ENCODE measurements at places on chromosomes 3 and 15.
A peak's percentile ranks its signal among the peaks of the same experiment; 100 is the strongest.

DNA sequence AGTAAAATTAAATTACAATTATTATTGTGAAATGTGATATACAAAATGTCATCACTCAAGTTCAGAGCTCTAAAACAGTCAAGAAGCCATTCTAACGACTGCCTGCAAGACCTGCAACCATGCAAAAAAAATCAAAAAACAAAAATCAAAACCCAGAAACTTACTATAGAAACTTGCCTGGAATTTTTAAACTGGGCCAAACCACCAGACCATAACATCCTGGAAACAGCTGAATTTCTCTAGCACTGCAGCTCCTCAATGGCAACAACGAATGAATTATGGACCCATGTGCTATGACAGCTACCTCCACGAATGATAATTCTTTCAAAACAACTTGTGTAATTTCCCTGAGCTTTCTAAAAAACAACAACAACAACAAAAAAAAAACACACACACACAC is 130.0 kb upstream of the KCNMB2 start:
- DNase-seq = no peak
- peaks cover 5% of the 10 kb centered on the region for H3K4me1 ChIP-seq
- no peaks in the 10 kb centered on the region for H3K27me3 ChIP-seq
- no peak overlapping the region for H3K4me3 ChIP-seq
- no peak overlapping the region for H3K27ac ChIP-seq

DNA sequence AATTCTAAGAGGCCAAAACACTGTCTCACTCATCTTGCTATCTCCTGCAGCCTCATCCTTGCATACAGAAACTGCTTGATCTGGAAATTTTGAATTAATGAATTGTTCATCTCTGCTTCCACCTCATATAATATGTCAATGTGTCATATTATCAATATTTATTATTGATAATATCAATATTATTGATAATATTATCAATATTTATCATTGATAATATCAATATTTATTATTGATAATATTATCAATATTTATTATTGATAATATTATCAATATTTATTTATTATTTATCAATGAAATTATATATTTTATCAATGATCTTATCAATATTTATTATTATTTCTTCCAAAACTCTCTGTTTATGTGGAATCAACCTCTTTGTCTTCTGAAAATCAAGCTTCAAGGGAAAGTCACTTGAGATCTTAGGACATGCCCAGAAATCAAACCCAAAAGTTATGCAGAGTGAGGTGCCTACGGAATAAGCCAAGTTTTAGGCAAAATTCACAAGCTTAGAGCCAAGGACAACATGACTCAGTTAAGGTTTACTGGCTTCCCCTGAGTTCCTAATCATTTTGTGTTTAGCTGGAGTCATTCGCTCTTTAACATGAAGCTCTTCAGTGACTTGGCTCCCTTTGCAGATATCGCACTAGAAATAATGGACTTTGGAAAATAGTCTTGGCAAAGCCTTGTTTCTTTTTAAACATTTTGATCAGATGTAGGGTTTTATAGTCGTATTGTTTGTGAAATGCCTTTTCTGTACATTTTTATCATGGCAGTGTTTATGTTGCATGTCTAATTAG is 297.1 kb upstream of the RARB start:
- no peaks in the 10 kb centered on the region for H3K27me3 ChIP-seq
- H3K27ac ChIP-seq = no peak overlapping the region
- H3K4me3 ChIP-seq = no peak overlapping the region
- DNase-seq = no peak
- H3K4me1 ChIP-seq = no peaks in the 10 kb centered on the region

GRCh38 chr3:158121295-158121694 is 11.4 kb downstream of the RSRC1 start:
- H3K4me1 ChIP-seq = no peaks in the 10 kb centered on the region
- H3K27me3 ChIP-seq = no peaks in the 10 kb centered on the region
- no peak overlapping the region for H3K27ac ChIP-seq

DNA sequence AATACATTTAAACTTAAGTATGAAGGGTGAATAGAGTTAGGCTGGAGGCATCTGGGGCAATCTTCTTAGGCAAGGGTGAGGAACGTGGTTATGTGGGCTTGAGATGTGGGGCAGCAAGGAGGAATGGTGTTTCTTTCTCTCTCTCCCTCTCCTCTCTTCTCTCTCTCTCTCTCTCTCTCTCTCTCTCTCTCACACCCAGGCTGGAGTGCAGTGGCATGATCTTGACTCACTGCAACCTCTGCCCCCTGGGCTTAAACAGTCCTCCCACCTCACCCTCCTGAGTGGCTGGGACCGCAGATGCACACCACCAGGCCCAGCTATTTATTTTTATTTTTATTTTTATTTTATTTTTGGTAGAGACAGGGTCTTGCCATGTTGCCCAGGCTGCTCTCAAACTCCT is 4.0 kb upstream of the MGA start:
- H3K4me3 ChIP-seq = no peak overlapping the region
- H3K4me1 ChIP-seq = peaks cover 16% of the 10 kb centered on the region
- no peaks in the 10 kb centered on the region for H3K27me3 ChIP-seq
- no peaks in the 10 kb centered on the region for H3K36me3 ChIP-seq
- DNase-seq = no peak

DNA sequence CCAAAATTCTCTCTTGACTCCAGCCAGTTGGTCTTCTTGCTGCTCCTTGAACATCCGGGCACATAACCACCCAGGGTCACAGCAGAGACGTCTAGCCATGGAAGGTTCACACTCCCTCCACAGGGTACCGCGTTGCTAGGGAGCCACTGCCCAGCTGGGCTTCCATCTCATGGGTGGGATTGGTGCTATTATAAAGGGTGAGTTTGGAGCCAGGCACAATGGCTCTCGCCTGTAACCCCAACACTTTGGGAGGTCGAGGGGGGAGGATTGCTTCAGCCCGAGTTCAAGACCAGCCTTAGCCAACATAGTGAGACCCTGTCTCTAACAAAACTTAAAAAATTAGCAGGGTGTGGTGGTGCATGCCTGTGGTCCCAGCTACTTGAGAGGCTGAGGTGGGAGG is 17.5 kb upstream of the SKOR1 start:
- no peak overlapping the region for H3K27ac ChIP-seq
- DNase-seq = no peak
- peaks cover 24% of the 10 kb centered on the region for H3K36me3 ChIP-seq
- H3K4me3 ChIP-seq = no peak overlapping the region

DNA sequence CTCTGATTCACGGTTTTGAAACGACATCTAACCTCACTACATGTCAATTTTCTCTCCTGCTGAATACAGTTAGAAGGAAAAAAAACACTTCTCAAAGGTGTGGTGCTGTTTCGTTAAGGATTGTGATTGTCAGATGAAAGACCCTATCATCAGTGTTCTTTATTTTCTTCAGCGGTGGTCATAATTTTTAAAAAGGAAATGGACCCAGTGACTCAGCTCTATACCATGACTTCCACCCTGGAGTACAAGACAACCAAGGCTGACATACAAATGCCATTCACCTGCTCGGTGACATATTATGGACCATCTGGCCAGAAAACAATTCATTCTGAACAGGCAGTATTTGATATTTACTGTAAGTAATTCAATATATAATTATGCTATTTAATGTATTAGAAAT is 167.8 kb downstream of the ALCAM start:
- H3K4me3 ChIP-seq = no peak overlapping the region
- no peak overlapping the region for H3K27ac ChIP-seq
- no peak for DNase-seq
- H3K4me1 ChIP-seq = no peaks in the 10 kb centered on the region
- no peaks in the 10 kb centered on the region for H3K27me3 ChIP-seq

GRCh38 chr3:64166584-64167162 is 58.6 kb downstream of the PRICKLE2 start:
- no peak overlapping the region for H3K27ac ChIP-seq
- no peak overlapping the region for H3K4me3 ChIP-seq
- no peak for DNase-seq
- no peaks in the 10 kb centered on the region for H3K36me3 ChIP-seq

DNA sequence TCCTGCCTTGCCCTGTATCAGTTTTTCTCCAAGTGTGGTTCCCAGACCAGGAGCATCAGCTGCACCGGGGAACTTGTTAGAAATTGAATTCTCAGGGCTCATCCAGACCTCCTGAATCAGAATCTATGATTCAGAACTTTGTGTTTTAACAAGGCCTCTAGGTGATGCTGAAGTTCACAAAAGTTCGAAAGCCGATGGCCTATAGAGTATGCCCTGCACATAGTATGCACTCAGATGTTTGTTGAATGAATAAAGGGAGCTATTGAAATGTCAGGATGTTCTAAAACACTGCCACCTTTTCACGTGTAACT is 664 bp upstream of the LARP6 start:
- peak overlapping the region; percentile 86 for H3K27ac ChIP-seq
- DNase-seq = no peak
- no peaks in the 10 kb centered on the region for H3K27me3 ChIP-seq
- peak overlapping the region; percentile 84 for H3K4me3 ChIP-seq
- peaks cover 8% of the 10 kb centered on the region for H3K36me3 ChIP-seq
- peaks cover 63% of the 10 kb centered on the region for H3K4me1 ChIP-seq

DNA sequence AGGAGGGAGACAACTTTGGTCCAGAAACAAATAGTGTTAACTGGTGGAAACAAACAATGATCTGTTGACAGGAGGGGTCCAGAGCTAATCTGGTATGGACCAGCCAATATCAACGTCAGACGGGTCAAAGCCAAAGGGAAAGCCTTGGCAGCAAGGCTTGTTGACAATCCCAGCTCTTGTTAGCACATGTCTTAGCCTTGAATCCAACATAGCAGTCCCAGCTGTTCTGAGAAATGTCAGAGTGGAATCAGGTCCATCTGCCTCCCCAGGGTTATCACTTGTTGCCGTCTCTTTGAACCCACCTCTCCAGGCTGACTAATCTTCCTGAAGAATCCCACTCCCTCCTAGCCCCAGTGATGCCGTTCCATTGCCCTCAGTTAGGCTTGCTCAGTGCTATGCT is 404.6 kb upstream of the MCTP2 start:
- DNase-seq = no peak
- H3K27ac ChIP-seq = no peak overlapping the region
- no peak overlapping the region for H3K4me3 ChIP-seq
- no peaks in the 10 kb centered on the region for H3K27me3 ChIP-seq
- no peaks in the 10 kb centered on the region for H3K36me3 ChIP-seq

DNA sequence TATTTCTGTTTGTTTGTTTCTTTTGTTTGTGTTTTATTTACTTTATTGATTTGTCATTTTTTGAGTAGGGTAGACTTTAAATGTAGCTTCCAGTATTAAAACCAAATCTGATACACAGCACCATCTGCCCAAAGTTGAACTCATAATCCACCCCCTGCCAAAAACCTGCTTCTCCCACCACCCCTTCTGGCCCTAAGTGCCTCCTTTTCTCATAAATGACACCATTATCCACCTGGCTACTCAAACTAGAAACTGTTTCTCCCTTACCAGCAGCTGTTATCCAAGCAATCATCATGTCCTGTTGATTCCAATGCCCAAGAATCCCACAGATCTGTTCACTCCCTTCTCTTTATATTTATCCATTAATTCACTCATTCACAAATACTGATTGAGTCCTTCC is 21.8 kb upstream of the PTX3 start:
- no peaks in the 10 kb centered on the region for H3K27me3 ChIP-seq
- no peaks in the 10 kb centered on the region for H3K4me1 ChIP-seq
- H3K27ac ChIP-seq = no peak overlapping the region
- DNase-seq = no peak

DNA sequence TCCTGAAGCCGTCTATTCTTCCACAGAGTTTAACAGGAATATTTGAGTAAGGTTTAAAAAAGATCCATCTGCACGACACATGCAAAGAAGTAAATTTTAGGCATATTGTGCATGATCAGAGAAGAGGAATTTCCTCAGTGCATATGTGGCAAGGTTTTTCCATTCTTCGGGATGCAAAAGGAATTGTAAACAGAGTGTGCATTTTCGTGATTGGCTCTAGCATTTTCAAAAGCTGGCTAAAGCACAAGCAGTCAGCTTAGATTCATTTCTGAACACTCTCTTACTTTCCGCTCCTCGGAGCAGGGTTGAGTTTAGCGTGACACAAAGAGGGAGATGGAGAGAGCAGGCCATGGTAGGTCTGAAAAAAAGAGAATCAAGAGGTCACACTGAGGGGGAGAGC is 128.2 kb downstream of the ADAMTS9 start:
- no peaks in the 10 kb centered on the region for H3K27me3 ChIP-seq
- H3K4me3 ChIP-seq = no peak overlapping the region
- no peaks in the 10 kb centered on the region for H3K36me3 ChIP-seq
- no peak for DNase-seq
- peak overlapping the region; percentile 80 for H3K27ac ChIP-seq
- H3K4me1 ChIP-seq = peaks cover 36% of the 10 kb centered on the region

Measured in tibial artery (tissue), 4 donors.